ENCODE measurements at places on chromosomes 7 and 10. TPM values are rescaled to one million over a fixed set of nuclear protein-coding genes. Genes with fewer than 3 reads are reported as not detected.
A peak's percentile ranks its signal among the peaks of the same experiment; 100 is the strongest.

SFRP5 gene
- total RNA-seq = 0.41 TPM

WIPF3 gene
- total RNA-seq = 3.7 TPM

DNA sequence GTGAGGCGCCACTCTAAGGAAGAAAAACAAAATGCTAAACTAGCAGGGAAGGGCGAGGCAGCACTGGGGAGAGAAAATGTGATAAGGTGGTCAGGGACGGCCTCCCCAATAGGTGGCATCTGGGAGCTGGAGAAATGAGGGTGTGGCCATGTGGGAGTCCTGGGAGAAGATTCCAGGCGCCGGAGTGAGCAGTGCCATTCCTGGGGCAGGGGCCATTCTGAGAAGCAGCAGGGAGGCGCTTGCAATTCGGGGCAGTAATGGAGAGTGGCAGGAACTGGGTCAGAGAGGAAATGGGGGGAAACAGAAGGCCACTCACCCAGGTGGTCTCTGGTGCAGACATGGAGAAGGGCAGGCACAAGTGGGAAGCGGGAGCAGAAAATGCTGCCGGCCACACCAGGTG is 61.8 kb upstream of the LRRC18 start:
- H3K4me1 ChIP-seq = peaks cover 39% of the 10 kb centered on the region
- peak overlapping the region; percentile 1 for H3K27ac ChIP-seq
- DNase-seq = no peak
- H3K4me3 ChIP-seq = no peak overlapping the region

DNA sequence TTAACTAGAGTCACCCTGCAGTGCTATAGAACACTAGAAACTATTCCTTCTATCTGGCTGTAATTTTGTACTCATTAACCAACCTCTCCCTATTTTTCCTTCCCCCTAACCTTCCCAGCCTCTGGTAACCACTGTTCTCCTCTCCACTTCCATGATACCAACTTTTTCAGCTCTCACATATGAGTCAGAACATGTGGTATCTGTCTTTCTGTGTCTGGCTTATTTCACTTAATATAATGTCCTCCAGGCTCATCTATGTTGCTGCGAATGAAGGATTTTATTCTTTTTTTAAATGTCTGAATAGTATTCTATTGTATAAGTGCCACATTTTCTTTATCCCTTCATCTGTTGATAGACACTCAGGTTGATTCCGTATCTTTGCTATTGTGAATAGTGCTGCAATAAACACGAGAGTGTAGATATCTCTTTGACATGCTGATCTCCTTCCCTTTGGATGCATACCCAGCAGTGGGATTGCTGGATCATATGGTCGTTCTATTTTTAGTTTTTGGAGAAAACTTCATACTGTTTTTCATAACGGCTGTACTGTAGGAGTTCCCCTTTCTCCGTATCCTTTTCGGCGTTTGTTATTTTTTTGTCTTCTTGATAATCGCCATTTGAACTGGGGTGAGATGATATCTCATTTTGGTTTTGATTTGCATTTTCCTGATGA is 101.4 kb downstream of the FAM107B start:
- peak overlapping the region; percentile 31 for H3K4me3 ChIP-seq
- no peaks in the 10 kb centered on the region for H3K27me3 ChIP-seq
- H3K4me1 ChIP-seq = no peaks in the 10 kb centered on the region
- no peaks in the 10 kb centered on the region for H3K36me3 ChIP-seq

- H3K4me3 ChIP-seq = no peak overlapping the region
- H3K36me3 ChIP-seq = no peaks in the 10 kb centered on the region
- no peak for DNase-seq
- H3K27me3 ChIP-seq = no peaks in the 10 kb centered on the region
These were observed 64.3 kb downstream of the EZH2 start for GRCh38 chr7:148819697-148820360.

GRCh38 chr7:10192074-10192473 is 781.6 kb upstream of the PHF14 start:
- no peak for DNase-seq
- no peak overlapping the region for H3K4me3 ChIP-seq
- H3K27me3 ChIP-seq = no peaks in the 10 kb centered on the region
- no peak overlapping the region for H3K27ac ChIP-seq

DNA sequence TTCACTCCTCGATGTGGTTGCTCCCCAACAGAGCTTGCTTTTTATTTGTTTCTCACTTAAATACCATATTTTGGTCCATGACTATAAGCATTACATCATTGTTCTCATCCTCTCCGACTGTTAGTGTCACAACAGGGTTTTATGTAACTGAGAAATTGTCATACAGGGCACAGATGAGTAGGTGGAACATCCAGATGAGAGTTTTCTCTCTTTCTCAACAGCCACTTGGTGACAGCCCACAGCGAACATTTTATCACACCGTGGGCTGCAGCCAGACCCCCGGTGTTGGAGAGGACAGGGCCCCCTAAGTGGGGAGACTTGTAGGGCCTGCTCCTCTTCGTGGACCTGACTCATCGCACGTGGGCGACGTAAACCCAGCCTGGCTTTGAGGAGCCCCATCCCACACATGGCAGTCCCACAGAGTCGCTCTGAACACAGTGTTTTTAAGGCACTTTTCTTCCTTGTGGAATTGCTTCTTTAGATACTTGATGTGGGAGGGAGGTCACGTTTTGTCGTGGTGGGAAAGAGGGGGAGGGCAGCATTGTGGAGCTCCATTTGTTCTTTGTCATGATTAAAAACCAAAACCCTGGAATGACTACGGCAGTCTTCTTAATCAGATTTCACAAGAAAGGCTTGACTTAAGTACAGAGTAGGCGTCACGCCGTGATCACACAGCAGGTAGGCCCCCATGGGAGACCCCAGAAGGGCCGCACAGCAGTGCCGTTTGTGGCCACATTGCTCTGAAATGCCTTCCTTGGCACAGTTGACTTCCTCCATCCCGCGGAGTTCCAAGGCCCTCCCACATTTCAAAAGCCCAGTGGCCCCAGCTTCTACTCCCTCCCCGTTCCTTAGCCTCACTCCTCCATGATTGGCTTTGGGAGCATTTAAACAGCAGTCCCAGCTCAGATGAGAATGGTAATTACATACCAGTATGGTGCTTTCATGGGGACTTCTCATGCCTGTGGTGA is 220.6 kb downstream of the CCDC3 start:
- no peaks in the 10 kb centered on the region for H3K27me3 ChIP-seq
- H3K36me3 ChIP-seq = no peaks in the 10 kb centered on the region
- H3K4me3 ChIP-seq = no peak overlapping the region
- H3K4me1 ChIP-seq = no peaks in the 10 kb centered on the region

DNA sequence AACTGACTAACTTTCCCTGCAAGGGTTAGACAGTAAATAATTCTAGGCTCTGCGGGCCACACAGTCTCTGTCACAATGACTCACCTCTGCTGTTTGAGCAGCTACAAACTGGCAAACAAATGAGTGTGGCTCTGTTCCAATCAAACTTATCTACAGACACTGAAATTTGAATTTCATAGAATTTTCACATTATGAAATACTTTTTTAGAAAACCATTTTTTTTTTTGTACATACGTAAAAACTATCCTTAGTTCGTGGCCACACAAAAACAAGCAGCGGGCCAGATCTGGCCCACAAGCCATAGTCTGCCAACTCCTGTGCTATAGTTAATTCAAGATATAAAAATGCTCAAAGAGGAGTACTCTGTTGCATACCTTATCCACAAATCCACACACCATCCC is 32.6 kb downstream of the PIP4K2A start:
- peak overlapping the region; percentile 33 for H3K27ac ChIP-seq
- no peak overlapping the region for H3K4me3 ChIP-seq
- H3K36me3 ChIP-seq = no peaks in the 10 kb centered on the region
- peaks cover 26% of the 10 kb centered on the region for H3K4me1 ChIP-seq
- H3K27me3 ChIP-seq = no peaks in the 10 kb centered on the region
- DNase-seq = no peak

DNA sequence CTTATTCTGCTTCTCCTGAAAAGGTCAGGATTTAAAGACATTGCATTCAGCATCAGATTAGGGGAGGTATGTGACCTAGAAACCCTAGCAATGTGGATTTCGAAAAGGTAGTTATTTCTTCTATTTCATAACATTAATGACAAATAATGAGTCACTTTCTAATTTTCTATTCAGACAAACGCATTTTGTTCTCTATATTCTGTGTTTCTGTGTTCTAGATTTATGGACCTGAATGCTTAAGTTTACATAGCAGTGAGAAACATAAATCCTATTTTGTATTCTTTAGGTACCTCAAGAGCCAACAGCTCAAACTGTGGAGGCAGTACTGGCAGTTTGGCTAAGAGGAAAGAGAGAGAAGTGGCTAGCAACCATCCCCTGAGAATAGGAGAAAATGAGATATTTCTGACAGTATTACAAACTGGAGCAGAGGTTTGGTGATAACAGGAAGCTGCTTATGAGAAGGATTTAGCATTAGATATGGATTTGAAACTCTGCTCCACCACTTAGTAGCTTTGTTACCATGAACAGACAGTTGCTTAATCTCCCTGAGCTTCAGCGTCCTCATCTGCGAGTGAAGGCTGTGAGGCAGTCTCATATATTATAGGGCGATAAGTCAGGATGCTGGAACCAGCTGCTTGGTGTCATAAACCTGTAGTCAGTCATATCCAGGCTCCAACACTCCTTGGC is 28.2 kb downstream of the CDK14 start:
- no peak overlapping the region for H3K27ac ChIP-seq
- H3K4me3 ChIP-seq = no peak overlapping the region
- H3K36me3 ChIP-seq = no peaks in the 10 kb centered on the region
- no peaks in the 10 kb centered on the region for H3K27me3 ChIP-seq

- H3K27ac ChIP-seq = no peak overlapping the region
- no peak overlapping the region for H3K4me3 ChIP-seq
- H3K4me1 ChIP-seq = no peaks in the 10 kb centered on the region
- H3K27me3 ChIP-seq = no peaks in the 10 kb centered on the region
- no peaks in the 10 kb centered on the region for H3K36me3 ChIP-seq
- no peak for DNase-seq
These were observed 237.9 kb downstream of the ADARB2 start for GRCh38 chr10:1499359-1499957.

- DNase-seq = no peak
- H3K36me3 ChIP-seq = no peaks in the 10 kb centered on the region
- H3K4me1 ChIP-seq = no peaks in the 10 kb centered on the region
These were observed 170.8 kb upstream of the KMT2E start for GRCh38 chr7:104843198-104843597.

DNA sequence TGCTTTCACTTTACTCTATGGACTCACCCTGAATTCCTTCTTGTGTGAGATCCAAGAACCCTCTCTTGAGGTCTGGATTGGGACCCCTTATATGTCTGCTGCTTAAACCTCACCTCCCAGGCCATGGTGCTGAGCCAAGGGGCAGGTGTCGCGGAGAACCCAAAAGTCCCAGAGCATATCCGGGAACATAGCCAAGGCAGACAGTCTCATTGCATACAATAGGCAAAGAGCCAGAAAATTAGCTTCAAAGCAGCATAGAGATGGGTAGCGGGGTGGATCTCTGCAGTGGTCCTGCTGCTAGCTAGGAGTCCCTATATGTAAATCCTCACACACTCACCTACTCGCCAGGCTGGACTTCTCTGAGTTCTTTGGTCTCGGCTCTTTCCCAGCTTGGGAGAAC is 5.5 kb downstream of the CCL24 start:
- no peak for DNase-seq
- no peak overlapping the region for H3K4me3 ChIP-seq
- no peaks in the 10 kb centered on the region for H3K4me1 ChIP-seq
- H3K36me3 ChIP-seq = no peaks in the 10 kb centered on the region
- no peak overlapping the region for H3K27ac ChIP-seq

- peaks cover 27% of the 10 kb centered on the region for H3K36me3 ChIP-seq
- H3K4me1 ChIP-seq = peaks cover 6% of the 10 kb centered on the region
- no peak for DNase-seq
These were observed 43.4 kb downstream of the LDB3 start for GRCh38 chr10:86711513-86712316.
